ENCODE measurements at places on chromosomes 4 and X.

GRCh38 chr4:699816-700580 lies 5.6 kb upstream of the PCGF3 start:
- no peak for DNase-seq

- no peak for DNase-seq
These were observed 569 bp downstream of the CXCR3 start for GRCh38 chrX:71617742-71618141.

- DNase-seq, result no peak
These were observed 48.1 kb upstream of the FAM9C start for GRCh38 chrX:13092455-13092941.

- no peak for DNase-seq
These were observed 273.1 kb downstream of the DCTD start for GRCh38 chr4:182643801-182644682.

GRCh38 chr4:127503111-127503510 lies 129.6 kb upstream of the INTU start:
- no peak for DNase-seq

GRCh38 chr4:184937030-184937710 lies 81.1 kb upstream of the HELT start:
- no peak for DNase-seq

DNA sequence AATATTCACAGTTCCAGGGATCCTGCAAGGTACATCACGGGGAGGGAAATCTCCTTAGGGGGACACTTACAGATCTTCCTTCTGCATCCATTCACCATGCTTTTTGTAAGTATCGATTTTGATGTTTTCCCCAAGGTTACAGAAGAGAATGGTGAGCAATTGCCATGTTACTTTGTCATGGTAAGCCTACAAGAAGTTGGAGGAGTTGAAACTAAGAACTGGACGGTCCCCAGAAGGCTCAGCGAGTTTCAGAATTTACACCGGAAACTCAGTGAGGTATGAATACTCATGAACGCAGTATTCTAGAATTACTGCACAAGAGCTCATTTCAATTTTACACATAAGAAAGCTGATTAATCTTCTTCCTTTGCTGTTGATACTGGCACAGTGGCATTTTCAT lies 53.9 kb downstream of the LRP2BP start:
- DNase-seq, result no peak

DNA sequence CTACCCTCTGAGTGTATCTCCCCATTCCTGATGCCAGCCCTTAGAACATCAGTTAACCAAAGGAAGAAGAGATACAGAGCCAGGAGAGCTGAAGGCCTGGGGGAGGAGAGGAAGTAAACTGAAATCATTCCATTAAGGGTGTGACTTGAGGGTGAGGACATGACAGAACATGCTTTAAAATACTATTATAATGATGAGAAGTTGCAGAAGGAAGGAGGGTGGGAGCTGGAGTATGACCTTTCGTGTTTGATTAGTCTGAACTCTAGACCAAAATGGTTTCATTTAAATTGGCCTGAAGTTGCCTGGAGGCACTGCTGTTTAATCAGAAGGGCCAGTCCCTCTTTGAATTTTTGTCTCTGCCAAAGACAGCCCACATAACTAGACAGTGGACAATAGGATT lies 11.4 kb downstream of the INTS6L start:
- no peak for DNase-seq

DNA sequence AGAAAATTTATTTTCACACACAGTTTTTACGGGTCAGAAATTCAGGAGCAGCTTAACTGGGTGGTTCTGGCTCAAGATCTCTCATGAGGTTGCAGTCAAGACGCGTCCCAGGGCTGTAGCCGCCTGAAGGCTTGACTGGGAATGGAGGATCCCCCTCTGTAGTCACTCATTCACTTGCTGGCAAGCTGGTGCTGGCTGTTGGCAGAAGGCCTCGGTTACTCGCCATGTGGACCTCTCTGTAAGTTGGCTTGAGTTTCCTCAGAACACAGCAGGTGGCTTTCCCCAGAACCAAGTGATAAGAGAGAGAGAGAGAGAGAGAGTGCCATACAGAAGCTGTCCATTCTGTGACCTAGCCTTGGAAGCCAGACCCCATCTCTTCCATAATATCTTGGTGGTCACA lies 132.8 kb downstream of the DCLK2 start:
- no peak for DNase-seq

GRCh38 chr4:175772170-175772705 lies 39.8 kb downstream of the GPM6A start:
- no peak for DNase-seq

DNA sequence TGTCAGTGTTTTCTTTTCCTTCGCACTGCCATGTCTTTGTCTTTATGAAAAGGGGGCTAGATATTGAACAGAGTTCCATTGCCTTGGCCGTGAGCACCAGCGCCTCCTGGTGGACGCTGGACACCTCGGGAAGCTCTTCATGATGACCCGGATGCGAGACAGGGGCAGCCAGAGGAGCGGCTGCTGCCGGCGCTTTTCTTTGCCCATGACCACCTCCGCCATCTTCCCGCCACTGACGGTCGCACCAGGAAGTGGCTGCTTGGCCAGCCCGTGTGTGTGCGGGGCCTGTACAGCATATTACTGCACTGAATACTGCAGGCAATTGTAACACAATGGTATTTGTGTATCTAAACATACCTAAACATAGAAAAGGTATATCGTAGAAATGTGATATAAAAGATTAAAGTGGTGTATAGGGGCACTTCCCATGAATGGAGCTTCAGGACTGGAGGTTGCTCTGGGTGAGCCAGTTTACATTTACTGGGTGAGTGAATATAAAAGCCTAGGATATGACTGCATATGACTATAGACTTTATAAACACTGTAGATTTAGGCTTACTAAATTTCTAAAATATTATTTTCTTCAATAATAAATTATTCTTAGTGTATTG lies 15.8 kb upstream of the GRIA2 start:
- DNase-seq, result peak; percentile 62

GRCh38 chr4:69760455-69760854 lies at the start of gene SULT1B1:
SULT1B1 (minus strand) TSS chr4:69760620; CDS start chr4:69755217, 5,403 bp downstream.
- no peak for DNase-seq

GRCh38 chr4:145720656-145721055 lies 40.7 kb downstream of the C4orf51 start:
- no peak for DNase-seq

- no peak for DNase-seq
These were observed 72.3 kb downstream of the PRKG2 start for GRCh38 chr4:81142744-81143143.

- DNase-seq, result no peak
These were observed 2.7 kb downstream of the EFNB1 start for GRCh38 chrX:68831405-68832100.

GRCh38 chr4:53855581-53856250 lies 208.7 kb downstream of the CHIC2 start:
- no peak for DNase-seq

DNA sequence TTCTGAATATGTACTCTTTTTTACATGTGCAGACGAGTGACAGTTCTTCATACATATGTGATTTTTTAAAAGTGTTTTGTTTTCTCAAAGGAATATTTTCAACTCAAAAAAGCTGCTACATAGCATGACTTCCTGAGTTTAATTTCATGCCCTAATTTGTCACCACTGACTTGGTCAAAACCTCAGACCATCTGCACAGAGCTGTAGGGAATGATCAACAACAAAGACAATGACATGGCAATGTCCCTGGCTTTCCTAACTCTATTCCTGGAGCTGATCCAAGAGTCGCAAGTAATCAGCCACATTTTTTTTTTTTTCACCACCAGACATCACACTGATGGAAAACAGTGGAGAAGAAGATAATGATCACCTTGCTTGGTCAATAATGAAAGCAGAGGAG lies 97.7 kb downstream of the TMA16 start:
- no peak for DNase-seq

DNA sequence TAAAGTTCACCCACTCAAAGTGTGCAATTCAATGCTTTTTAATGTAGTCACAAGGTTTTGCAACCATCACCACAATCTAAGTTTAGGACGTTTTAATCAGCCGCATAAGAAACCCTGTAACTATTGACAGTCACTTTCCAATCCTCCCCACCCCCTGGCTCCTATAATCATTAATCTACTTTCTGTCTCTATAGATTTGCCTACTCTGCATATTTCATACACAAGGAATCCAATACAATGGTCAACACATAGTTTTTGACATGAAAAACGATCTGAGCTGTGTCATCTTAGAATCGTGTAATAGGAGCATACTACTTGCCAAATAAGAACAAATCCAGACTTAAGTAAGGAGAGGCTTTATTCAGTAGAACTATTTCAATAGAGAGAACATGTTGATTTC lies 47.6 kb downstream of the ANXA3 start:
- DNase-seq, result no peak

GRCh38 chr4:93841803-93842345 lies 13.3 kb downstream of the ATOH1 start:
- no peak for DNase-seq

- no peak for DNase-seq
These were observed 9.8 kb upstream of the ANXA5 start for GRCh38 chr4:121706595-121707021.

GRCh38 chr4:52234561-52235440 lies 183.7 kb downstream of the SPATA18 start:
- peak; percentile 53 for DNase-seq

- DNase-seq, result no peak
These were observed 78.2 kb upstream of the PRSS48 start for GRCh38 chr4:151198748-151199147.

DNA sequence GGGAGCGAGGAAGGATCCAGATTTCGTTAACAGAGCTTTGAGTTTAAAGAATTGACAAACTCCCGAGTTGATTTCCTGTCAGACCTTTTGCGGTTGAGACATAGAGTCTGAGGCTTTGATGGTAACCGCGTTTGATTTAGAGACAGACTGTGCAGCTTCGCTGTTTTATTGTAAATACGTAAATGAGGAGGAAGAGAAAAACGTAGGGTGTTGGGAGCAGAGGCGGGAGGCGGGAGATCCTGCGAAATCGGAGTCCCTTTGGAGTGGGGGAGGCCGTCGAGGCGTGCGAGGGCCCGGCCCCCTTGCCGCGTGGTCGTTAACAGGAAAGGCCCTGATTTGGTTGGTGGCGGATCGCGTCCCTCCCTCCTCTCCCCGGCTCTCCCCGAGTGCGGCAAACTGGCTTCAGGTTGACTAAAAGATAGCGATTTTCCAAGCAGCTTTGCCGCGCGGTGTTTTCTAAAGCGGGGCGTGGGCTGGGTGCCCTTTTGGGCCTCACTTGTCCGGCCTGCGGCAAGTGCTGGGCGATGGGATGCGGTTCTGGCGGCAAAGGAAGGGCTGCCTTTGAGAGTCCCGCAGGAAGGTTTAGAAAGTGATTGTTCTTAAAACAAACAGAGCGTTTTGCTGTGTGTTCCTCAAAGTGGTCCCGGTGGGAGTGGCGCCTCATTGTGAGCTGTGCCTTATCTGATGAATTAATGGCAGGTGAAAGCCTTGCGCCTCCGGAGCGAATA lies 857 bp downstream of the SCML1 start:
- DNase-seq, result peak; percentile 16

- DNase-seq, result no peak
These were observed 233.8 kb downstream of the ENOX2 start for GRCh38 chrX:130669233-130669632.

DNA sequence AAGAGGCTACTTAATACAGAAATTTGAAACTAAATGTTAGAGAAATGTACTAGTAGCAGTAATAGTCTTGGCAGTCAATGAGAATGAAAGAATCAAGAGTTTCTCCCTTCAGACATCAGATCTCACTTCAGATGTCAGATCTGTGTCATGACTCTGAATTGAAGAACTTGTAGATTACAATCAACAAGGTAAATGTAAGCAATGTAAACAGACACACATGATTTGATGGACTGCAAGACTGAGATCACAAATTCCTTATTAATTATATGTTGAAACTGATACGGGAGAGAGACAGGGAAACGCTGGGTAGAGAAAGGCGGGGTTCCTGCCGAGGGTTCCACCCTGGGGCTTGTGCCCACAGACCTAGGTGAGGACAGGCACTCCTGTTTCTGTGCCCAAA lies 65.5 kb upstream of the HHIP start:
- no peak for DNase-seq

GRCh38 chr4:64729561-64729960 lies 320.3 kb upstream of the TECRL start:
- no peak for DNase-seq

DNA sequence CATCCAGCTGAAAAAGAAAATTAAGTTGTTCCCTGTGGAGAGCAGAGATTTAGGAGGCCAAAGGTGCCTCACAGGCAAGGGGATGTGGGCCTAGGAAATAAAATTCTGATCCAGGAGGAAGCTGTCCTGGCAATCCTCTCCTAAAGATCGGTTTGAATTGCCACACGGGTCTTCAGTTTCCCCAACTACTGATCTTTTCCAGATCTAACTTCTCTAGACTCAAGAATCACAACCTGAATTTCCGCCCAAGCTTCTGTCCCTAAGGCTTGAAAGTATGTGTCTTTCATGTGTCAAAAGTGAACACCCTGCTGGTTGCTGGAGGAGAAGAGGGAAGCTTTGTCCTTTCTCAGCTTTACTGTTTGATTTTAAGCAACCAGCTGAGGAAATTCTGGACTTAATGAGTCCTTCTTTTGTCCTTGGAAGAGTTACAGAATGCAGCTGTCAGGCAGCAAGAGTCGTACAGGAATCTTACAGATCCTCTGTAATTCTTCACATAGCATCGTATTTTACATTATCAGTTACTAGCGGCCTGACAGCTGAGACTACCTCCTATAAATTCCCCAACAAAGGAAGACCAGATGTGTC lies 93.8 kb downstream of the INPP4B start:
- DNase-seq, result no peak

DNA sequence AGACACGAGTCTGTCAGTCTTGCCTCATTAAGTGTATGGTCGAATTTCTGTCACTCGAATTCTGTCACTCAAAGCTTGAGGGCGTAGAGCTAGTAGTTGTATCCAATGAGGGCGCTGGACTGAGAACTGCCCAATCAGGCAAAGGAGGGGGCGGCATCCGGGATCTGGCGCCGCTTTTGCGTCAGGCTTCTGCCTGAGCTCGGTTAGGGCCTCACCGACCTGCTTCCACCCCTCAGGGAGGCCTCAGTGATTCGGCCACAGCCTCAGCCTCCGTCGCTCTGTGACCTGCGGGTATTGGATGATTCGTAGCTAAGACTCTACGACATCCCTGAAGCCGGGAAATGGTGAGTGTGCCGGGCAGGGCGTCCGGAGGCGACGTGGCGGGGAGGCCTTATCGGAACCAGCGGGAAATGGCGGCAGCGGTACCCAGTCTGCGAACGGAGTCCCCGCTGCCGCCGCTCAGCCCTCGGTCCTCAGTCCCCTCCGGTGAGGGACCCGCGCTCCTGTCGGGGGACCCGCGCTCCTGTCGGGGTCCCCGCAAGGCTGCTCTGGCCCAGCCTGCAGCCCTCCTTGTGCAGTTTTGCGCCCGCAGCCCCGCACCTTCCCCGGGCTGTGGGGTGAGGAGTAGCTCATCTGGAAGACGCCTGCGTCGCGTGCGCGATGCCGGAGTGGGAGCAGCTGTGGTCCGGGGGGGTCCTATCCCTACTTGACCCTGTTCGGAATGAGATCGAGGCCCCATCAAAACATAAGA lies 88.3 kb downstream of the ZNF718 start:
- DNase-seq, result no peak

DNA sequence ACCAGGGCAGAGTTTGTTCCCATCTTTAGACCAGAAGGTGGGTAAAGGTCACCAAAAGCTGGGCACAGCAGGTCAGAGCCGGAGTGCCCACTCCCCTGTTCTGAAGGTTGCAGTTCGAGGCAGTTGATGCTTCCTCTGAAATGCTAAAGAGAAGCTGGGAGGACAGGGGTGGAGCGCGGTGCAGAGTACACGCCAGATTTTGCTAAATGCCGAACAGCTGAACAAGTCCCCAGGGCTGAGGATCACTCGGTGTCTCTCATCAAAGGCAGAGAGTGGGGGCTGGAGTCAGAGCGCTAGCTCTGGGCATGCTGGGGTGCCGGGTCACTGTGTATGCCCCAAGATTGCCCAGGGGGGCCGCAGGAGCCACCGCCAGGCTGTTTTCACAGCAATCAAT lies 197.0 kb downstream of the BCOR start:
- peak; percentile 31 for DNase-seq

GRCh38 chr4:147513091-147513490 lies 32.2 kb downstream of the EDNRA start:
- DNase-seq, result no peak
